T1000 (cell line): ENCODE measurements at places on chromosomes 2 and 18.

- no peak for DNase-seq
Observed at GRCh38 chr18:46010676-46011075, 43.5 kb upstream of the EPG5 start.

DNA sequence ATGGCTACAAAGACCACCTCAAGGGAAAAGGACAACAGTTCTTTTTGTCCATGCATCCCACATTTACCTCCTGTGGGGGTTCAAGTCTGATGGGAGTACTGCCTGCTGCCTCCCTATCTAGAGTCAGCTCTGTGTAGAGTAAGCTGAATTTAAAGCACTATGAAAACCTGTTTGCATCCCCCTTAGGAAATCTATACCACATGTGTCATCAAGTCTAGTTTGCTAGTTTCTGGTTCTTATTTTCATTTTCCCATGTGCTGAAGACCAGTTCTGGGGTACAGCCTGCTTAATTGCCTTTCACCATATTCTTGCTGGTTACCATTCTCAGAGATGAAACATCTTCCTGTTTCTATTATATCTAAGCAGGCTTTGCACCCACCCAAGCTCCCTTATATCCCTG, 470.3 kb downstream of the MBD2 start:
- DNase-seq, result no peak

DNA sequence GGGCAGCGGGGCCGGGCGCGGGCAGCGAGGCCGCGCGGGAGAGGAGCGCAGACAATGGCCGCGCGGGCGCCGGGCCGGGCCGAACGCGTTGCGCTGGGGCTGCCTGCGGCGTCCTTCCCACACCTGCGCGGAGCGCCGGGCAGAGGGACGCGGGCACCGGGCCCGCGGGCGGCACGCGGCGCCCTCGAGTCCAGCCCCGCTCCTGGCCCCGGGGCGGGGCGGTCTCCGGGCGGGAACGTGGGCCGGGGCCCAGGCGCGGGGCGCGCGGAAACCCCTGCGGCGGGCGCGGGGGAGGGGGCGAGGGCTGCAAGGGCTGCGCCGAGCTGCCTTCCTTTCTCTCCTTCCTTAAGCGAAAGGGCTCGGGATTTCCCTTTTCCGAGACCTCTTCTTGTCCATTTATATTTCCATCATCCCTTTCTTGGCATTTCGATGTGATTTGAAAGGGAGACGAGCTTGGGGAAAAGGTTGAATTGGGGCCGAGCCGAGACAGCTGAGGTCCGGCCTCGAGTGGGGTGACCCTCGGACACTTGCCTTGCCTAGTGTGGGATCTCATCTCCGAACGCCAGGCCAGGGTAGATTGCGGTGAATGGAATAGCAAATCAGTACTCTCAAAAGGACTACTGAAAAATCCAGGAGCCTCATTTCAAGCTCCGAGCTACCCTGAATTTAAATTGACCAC, 676 bp downstream of the KLHL23 start:
- DNase-seq, result no peak

- no peak for DNase-seq
Observed at GRCh38 chr18:44786688-44787087, 106.0 kb downstream of the SETBP1 start.

DNA sequence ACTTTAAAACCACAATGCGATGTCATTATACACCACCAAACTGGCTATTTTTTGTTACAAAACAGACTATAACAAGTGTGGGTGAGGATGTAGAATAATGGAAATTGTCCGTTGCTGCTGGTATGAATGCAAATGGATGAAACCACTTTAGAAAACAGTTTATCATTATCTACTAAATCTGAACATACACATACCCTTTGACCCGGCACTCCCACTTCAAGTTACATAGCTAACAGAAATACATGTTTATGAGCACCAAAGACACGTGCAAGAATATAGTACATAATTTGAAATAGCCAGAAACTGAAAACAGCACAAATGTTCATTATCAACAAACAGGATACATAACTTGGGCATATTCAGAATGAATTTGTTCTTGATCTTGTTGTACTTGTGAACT, 206.4 kb upstream of the CHAC2 start:
- DNase-seq, result no peak

GRCh38 chr18:77079954-77080682, 52.5 kb downstream of the MBP start:
- DNase-seq, result no peak

GRCh38 chr2:232139786-232140562, 178.5 kb downstream of the DIS3L2 start:
- no peak for DNase-seq

DNA sequence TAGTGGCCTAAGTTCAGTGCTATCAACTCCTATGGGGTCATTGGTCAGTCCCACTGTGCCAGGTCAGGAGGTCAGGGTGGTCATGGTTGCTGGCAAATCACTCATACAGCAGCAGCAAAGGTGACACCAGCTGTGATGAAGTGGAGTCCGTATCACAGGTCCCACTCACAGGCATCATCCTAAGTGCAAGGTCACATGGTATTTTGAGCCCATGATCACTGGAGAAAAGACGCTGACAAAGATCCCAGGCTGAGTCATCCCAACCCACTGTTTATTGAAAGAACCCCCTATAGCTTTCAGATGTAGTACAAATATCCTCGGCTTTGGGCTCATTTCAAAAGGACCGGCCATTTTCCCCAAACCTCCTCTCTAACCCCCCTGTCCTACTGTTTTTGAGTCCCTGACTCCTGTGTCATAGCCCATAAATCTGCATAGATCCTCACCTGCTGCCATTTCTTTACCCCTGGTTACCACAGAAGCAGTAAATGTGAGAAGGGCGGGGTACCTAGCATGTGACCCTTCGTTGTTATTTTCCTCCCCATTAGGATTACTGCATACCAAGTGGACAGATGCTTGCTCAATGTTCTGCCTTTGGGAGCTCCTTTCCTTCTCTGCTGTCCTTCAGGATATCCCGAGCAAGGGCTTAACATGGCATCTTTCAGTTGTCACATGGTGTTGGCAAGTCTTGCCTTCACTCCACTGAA, 107.7 kb downstream of the COL6A3 start:
- DNase-seq, result peak; percentile 31

DNA sequence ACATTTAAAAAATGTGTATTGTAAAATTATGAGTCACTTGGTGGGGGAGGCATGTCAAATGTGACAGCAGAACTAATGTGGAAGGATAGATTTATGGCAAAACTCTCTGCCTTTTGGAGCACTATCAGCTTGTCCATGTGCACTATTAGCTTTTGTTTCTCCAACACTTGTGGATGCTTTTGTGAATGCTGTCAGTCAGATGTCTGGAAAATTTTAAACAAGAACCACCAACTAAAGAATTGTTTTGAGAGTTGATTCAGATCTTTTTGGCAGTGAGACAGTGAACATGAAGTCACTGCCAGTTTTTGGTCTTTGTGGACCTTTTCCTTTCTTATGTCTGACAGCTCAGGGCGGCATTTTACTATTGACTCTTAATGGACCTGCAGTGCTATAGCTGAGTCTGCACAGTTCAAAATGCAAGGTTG, 72.4 kb downstream of the KIAA1328 start:
- DNase-seq, result no peak

GRCh38 chr2:24026233-24026632, 16.3 kb downstream of the MFSD2B start:
- DNase-seq, result no peak

DNA sequence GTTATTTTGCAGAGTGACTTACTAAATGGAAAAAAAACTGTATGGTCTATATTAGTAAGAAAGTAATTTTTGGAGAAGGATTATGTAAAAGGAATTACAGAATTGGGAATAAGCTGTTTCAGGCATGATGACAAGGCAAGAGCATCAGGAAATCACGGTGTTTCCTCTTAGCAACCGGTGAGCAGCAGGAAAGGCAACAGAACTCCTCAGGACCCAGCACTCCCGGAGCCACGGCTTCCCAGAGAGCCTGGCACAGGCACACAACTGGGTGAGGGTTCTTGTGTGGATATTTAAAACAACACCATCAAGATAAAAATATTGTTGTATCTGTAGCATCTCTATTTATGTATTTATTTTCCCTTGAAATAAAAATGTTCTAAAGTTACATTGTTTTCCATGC, 34.4 kb downstream of the CYP27C1 start:
- no peak for DNase-seq

- DNase-seq, result peak; percentile 0
Observed at GRCh38 chr2:146734042-146734820, 1110.6 kb upstream of the ACVR2A start.

DNA sequence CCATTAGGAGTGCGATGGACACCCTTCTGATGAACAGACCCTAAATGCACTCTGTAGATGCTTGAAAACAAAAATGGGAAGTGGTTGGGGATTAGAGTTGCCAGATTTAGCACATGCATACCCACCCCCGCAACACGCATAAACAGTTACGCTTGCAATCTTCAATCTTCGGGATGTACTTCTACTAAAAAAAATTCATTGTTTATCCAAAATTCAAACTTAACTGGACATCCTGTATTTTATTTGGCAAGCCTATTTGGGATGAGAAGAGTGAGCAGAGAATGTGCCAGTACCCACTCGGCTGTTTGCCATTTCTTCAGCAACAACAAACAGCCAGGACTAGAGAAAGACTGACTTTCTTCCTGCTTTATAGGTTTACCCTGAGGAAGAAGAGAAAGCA, 18.4 kb downstream of the KIAA2012 start:
- no peak for DNase-seq

DNA sequence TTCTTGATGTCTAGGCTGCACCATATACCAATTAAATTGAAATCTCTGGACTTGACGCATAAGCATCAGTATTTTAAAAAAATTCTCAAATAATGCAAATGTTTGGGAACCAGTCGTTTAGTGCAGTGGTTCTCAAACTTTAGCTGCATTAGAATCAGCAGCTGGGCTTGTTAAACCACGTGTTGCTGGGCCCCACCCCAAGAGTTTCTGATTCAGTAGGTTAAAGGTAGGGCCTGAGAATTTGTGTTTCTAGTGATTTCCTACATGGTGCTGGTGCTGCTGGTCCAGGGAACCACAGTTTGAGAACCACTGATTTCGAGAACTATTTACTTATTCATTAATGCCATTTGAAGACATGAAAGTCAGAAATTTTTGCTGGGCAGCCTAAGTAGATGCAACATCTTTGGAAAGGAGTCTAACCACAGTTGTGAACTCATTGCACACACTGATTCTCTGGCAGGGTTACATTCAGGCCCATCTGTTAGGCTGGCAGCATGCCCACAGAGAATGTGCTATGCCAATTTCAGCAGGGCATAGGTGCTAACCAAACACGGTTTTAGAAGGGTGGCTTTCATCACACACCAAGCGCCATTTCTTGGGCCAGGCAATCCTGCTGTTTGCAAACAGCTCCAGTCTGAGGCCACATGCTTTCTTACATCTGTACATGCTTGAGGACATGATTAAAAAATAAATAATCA, 26.4 kb upstream of the ATP5MC3 start:
- DNase-seq, result no peak

GRCh38 chr2:14603676-14604075, 28.8 kb upstream of the LRATD1 start:
- no peak for DNase-seq

DNA sequence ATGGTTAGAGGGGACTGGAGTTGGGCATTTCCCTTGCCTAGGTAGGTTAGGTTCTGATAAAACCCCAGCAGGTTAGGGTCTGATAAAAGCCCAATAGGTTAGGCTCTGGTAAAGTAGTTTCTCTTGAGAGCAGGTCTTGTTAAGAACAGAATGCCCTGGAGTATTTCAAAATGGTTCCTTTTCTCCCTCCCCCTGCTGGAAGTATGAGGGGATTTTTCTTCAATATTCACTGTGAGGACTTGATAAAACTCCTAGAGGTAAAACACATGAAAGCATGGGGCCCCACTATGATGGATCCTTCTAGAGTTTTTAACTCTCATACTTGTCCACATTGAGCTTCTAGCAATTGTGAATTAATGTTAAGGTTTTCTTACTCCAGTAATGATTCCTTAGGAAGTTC, 27.6 kb downstream of the ANKAR start:
- DNase-seq, result no peak

DNA sequence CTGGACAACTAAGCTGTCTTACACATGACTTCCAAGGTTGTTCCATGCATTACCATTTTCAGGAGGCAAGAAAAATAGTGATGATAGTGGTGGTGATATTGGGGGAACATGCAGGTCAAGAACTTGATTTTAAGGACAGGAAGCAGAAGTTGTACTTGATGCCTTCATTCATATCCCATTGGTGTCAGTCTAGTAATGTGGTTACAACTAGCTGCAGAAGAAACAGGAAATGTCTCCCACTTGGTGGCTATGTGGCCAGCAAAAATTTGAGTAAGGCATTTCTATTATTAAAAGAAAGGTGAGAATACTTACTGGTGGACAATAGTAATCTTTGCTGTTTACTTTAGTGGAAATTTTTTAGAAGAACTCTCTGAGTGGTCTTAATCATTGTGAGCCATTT, 103.4 kb downstream of the ALMS1 start:
- no peak for DNase-seq

GRCh38 chr18:67597759-67598158, 81.2 kb upstream of the DSEL start:
- DNase-seq, result no peak

- no peak for DNase-seq
Observed at GRCh38 chr2:25018681-25019080, 23.2 kb upstream of the EFR3B start.

DNA sequence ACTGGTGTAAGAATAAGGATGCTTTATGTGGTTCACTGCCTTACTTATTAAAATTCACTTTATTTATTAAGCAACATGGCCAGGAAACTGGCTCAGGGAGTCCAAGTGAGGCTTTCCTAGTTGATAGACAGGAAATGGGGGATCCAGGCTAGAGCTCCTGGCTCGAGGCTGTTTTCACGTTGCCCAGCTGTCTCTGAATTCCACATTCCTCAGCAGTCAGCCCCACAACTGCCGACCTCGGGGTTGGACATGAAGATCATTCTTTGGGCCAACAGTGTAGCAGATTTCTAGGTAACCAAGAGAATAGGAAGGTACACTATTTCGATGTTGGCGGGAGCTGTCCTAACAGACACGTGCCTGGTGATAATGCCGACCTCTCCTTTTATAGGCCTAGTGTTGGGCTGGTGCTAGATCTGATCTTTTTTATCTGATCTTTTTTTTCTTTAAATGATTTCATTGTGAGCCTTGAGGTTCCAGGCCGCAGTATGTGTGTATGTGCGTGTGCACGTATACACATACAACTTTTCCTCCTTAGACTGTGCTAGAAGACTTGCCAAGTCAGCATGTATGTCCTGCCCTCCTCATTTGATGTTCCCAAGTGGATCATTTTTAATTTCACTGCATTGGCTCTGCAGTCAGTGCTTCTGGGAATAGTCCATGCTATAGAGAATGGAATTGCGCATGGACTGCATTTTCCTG, 103.5 kb downstream of the CABLES1 start:
- DNase-seq, result no peak

GRCh38 chr2:176931588-176932563, 280.7 kb upstream of the HNRNPA3 start:
- no peak for DNase-seq

GRCh38 chr2:1366546-1367134, 46.6 kb upstream of the TPO start:
- no peak for DNase-seq

GRCh38 chr2:67670747-67671183, 273.6 kb downstream of the ETAA1 start:
- DNase-seq, result no peak
